NB4 (cell line): ENCODE measurements at places on chromosomes 1 and 21.

GRCh38 chr1:234861024-234861620 is 251.1 kb upstream of the IRF2BP2 start:
- DNase-seq, result no peak

DNA sequence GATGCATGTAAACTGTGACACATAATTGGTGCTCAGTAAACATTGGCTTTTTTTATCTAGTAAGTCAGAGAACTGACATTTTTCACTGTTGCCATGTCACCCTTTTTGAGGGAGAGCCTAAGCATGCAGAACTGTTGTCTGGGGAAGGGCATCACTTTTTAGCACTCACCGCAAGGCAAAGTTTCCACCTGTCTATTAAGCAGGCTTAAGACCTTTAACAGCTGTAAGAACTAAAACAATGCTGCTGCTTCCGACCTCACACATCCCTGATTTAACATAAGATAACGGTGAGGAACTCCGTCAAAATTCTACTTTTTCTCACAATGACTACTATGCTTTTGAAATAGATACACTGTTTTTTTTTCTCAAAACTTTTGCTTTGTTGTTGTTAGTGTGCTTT is 554.8 kb downstream of the NUF2 start:
- DNase-seq, result no peak

GRCh38 chr1:198107091-198107501 is 49.7 kb upstream of the NEK7 start:
- no peak for DNase-seq

DNA sequence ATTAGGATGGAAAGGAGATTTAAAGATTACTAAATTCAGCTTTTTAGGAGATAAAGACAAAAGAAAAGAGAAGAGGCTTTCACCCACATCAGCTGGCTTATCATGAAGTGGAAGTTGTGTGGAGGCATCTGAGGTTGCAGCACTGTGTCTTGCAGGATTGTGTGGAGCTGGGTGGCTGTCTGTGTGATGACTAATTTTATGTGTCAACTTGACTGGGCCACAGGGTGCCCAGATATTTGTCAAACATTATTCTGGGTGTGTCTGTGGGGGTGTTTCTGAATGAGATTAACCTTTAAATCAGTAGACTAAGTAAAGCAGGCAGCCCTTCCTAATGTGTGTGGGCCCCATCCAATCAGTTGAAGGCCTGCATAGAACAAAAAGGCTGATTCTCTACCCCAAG is 3.9 kb downstream of the KCNA10 start:
- DNase-seq, result no peak

- DNase-seq, result no peak
Measured at GRCh38 chr1:95145493-95145892, 28.3 kb downstream of the TLCD4 start.

DNA sequence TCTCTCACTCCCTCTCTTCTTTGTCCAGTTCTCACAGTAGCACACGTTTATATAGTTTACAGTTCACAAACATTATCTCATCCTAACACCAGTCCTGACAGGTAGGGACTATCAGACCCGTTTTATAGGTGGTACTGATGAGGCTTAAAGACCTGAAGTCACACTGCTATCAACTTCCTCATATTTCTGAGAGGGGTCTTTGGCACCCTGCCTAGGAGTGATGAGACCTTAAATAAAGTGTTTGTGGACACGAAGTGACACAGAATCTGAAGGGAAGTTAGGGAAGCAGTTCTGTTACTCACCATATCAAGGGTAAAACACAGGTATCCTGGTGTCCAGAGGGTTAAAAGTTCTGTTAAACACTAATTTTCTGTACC is 590 bp upstream of the TACSTD2 start:
- DNase-seq, result peak; percentile 13

DNA sequence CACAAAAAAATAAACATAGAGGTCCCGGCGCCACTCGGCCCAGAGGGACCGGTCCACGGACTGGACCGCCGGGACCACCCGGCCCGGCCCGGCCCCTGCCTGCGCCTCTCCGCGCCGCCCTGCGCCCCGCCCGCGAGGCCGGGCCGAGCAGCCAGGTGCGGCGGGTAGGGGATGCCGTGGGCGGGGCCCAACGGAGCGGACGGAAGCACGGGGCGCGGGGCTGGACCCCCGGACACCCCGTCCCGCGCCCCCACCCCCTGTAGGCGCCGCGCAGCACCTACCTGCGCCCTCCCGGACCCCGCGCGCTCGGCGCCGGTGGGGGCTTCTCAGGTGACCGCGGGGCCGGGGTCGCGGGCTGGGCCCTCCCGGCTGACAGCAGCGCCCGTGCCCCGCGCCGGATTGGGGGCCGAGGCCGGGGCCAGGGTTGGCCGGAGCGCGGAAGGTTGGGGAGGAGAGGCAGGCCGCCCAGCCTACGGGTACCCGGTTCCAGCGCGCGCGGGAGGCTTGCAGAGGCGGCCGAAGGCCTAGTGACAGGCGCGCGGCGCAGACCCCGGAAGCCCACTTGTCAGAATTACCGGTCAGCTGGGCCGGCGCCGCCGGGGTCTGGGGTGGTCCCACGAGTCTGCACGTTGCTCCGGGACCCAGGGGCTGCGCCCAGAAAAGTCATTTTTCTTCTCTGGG is 351.9 kb upstream of the CAMK1G start:
- no peak for DNase-seq

DNA sequence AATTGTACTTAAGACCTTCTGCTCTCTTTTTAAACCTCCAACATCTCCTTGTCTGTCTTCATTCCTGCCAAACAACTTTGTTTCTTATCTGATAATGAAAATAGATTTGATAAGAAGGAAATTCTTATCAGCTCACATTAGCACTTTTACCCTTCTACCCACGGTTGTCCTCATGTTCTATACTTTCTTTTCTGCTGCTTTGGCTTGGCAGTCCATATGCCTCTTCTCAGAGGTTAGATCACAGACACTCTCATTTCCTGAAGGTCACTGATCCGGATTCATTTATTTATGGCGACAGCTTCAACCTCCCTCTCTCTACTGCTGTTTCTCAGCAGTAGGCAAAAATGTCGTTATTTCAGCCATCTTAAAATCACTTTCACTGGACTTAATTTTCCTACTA is 2015.8 kb downstream of the NCAM2 start:
- DNase-seq, result no peak

GRCh38 chr1:118397496-118397859 is 212.4 kb upstream of the SPAG17 start:
- no peak for DNase-seq

GRCh38 chr1:13661539-13661938 is 38.4 kb upstream of the PRDM2 start:
- DNase-seq, result no peak

GRCh38 chr1:156128654-156129597 is 14.4 kb downstream of the LMNA start:
- DNase-seq, result peak; percentile 76

DNA sequence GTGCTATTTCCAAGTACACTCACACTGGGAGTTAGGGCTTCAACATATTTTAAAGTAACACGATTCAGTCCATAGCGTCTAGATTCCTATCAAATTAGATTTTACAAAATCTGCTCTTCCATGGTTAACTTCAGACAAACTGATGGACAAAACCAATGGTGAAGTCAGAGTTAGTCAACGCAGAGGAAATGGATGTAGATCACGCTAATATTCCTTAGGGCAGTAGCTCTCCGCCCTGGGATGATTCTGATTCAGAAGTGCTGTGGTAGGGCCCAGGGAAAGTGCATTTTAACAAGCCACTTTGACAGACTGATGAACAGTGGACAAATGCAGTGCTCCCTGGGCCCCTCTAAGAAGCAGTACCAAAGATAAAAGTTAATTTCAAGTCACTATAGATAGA is 83.2 kb downstream of the HIVEP3 start:
- no peak for DNase-seq

GRCh38 chr1:82944822-82945221 is 1054.1 kb downstream of the TTLL7 start:
- DNase-seq, result no peak

DNA sequence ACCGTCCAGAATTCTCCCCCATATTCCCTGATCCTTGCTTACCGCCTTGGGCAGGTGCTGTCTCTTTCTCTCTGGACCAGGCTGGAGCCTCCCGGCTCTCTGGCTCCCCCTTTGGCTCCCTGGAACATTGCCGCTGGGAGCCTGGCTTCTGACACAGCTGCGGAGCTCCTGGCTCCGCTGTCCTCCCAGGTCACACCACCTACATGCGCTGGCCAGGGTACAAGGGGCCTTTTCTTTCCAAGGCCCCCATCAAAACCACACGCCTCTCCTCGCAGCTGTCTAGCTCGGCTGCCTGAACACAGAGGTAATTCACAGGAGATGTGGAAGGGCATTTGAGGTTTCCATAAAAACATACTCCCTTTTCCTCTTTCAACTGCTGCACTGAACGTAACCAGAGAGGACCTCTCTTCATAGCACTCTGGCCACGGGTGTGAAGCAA is 7.5 kb upstream of the ZNF648 start:
- peak; percentile 86 for DNase-seq

DNA sequence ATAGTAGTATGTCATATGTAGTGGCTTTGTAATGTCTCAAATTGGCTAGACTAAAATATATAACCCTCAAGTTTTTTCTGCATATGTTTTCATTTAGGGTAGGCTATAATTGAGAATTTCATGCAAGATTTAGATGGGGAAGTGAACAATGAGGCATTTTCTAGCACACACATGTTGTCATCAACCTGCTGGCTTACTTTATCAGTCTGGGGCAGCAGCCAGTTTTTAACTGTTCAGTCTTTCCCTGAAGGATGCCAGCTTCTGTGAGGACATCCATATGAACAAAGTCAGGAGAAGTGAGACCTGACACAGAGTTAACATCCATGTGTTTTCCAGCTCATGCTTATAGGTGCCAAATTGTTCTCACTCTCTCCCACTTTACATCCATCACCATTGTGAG is 74.7 kb upstream of the OLFM3 start:
- no peak for DNase-seq

- DNase-seq, result no peak
Measured at GRCh38 chr1:52056937-52057231, 789 bp downstream of the BTF3L4 start.

DNA sequence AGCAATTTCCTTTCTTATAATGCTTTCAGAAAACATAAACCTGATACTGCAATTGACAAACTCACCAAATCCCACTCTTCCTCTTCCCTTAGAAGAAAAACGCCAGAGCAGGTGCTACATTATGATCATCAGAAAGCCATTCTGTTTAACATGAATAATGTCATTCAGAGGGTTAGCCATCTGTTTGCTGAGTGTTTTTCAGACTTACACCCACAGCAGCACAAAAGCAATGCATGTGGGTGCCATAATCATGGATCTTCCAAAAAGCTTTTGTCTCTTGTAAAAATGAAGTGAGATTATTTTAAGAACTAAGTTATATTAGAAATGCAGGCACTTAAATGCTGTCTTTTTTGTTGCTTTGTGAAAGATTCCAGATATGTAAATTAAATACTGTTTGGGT is 204.6 kb upstream of the TMPRSS15 start:
- no peak for DNase-seq

GRCh38 chr1:1274299-1274930 is 761 bp upstream of the UBE2J2 start:
- DNase-seq, result no peak

GRCh38 chr1:156432669-156433018 is 63.6 kb downstream of the RHBG start:
- no peak for DNase-seq

GRCh38 chr1:207007352-207008033 is 25.1 kb downstream of the C1orf116 start:
- DNase-seq, result no peak
